ENCODE measurements at places on chromosomes 1 and 21.

DNA sequence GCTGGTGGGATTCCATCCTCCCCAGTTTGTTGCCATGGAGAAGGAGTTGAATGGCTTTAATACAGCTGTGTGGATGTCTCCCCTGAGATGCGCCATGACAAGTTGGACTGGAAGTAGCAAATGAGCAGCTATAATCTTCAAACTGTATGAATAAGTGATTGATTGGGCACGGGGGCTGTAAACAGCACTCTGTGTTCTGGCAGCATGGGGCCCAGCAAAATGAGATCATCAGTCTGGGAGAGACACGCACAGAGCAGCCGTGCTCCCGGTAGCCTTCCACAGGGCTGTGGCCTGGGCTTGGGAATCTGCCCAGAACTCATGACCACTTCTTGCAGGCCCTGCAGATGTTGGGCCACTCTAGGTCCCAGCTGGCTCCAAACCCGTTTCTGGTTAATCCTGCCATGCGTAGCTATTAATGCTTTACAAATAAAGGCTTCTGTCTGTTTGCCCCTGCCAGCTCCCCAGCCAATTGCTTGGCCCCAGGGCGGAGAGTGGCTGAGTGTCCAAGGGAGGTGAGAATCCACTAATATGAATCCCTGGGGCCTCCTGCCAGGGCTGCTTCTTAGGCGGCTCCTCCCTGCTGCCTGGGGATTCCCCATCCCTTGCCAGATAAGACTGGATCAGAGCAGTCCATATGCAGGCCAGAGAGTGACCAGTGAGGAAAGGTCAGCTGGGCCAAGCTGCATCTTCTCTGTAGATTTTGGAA is 642.9 kb downstream of the AJAP1 start:
- DNase-seq: no peak

DNA sequence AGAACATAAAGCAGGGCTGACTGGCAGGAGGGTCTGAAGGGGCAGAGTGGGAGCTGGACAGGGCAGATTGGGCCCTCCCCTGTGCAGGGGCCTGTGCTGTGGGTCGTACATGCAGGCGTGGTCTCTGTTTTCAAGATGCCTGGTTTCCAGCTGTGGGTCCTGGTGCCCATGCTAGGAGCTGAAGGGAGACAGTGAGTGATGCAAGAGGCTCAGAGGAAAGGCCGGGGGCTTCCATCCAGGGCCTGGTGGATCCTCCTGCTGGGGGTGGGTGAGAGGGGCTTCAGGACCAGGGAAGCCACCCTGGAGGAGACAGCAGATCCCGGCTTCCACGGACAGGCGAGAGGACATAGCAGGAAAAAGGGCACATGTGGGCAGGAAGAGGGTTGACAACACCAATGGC is 349.0 kb upstream of the VAMP3 start:
- DNase-seq: no peak

DNA sequence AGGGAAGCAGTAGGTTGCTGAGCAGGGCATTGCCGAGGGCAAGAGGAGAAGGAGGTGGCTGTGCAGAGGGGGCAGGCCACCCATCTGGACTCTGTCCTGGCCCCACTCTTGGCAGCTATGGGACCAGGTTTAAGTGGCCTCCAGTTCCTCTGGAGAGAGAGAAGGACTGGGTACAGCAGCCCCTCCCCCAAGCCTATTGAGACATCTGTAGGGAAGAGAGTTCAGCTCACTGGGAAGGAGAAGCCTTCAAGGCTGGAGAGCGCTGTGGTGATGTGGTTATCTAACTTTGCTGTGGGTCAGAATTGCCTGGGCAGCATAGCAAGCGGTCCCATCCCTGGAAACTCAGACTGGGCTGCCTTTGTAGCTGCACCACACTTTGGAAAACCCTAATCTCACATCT is 93.9 kb downstream of the KCNJ15 start:
- DNase-seq: no peak

- DNase-seq: no peak
Measured at GRCh38 chr1:38029685-38030511, 16.7 kb downstream of the POU3F1 start.

DNA sequence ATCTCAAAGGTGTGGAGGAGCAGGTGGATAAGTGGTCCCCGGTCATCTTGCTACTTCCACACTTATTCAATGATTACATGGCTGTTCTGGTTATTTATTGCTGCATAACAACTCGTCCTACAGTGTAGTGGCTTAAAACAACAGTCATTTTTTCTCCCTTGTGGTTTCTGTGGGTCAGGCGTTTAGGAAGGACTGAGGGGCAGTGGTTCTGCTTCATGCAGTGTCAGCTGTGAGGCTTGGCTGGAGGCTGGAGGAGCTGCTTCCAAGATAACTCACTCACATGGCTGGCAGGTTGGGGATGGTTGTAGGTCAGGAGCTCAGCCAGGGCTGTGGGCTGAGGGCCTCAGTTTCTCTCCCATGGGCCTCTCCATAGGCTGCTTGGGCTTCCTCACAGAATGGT is 5.9 kb upstream of the SLC6A17 start:
- no peak for DNase-seq

- no peak for DNase-seq
Measured at GRCh38 chr1:23556635-23557470, 2.4 kb downstream of the ID3 start.

Data from activated gamma-delta T cell treated with anti-CD3 and anti-CD28 coated beads, Interleukin-2, amount 50 U/mL, for 16 hours (primary cell).